ENCODE measurements at places on chromosomes 12 and 14.

- DNase-seq: no peak
- no peak within 1 kb of the TSS for H3K27ac ChIP-seq
- peaks cover 74% of the 10 kb centered on the region for H3K27me3 ChIP-seq
- H3K4me3 ChIP-seq: no peak within 1 kb of the TSS
- H3K4me1 ChIP-seq: peaks cover 2% of the 10 kb centered on the region
Observed at GRCh38 chr14:76375947-76376404, at the start of gene ESRRB. Gene ESRRB, plus strand, starts transcription at chr14:76376137. Its CDS starts 265 bp downstream, at chr14:76376402.

GRCh38 chr12:58922849-58923248 lies 2.5 kb upstream of the LRIG3 start:
- peaks cover 36% of the 10 kb centered on the region for H3K27me3 ChIP-seq
- no peak overlapping the region for H3K4me3 ChIP-seq
- H3K27ac ChIP-seq: no peak overlapping the region
- no peaks in the 10 kb centered on the region for H3K36me3 ChIP-seq

GRCh38 chr12:92861381-92861780 lies 67.7 kb downstream of the EEA1 start:
- H3K4me1 ChIP-seq: peaks cover 1% of the 10 kb centered on the region
- no peaks in the 10 kb centered on the region for H3K27me3 ChIP-seq
- no peak overlapping the region for H3K27ac ChIP-seq

- peaks cover 11% of the 10 kb centered on the region for H3K4me1 ChIP-seq
- no peak overlapping the region for H3K4me3 ChIP-seq
- H3K27ac ChIP-seq: no peak overlapping the region
- H3K36me3 ChIP-seq: peaks cover 28% of the 10 kb centered on the region
- no peak for DNase-seq
Observed at GRCh38 chr12:76422154-76422542, 73.9 kb upstream of the BBS10 start.

- H3K4me3 ChIP-seq: no peak overlapping the region
- no peak for DNase-seq
- peaks cover 22% of the 10 kb centered on the region for H3K4me1 ChIP-seq
- no peaks in the 10 kb centered on the region for H3K27me3 ChIP-seq
- no peaks in the 10 kb centered on the region for H3K36me3 ChIP-seq
Observed at GRCh38 chr14:90829677-90830076, 13.4 kb upstream of the TTC7B start.

DNA sequence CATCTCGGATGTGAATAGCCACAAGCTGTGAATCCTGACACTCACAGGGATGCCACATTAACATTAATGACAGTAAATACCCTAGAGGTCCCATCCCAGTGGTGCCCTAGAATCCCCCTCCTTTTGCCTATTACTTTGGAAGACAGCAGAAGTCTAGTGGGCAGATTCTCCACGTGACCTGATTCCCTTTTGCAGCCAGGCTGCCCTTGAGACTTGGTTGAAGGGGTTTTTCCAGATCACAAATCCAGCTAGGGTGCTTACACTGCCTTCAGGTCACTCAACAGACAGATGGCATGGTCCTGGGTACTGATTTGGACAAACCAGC lies 8.7 kb downstream of the HDAC7 start:
- H3K4me3 ChIP-seq: peak overlapping the region; percentile 88
- no peak for DNase-seq
- H3K4me1 ChIP-seq: peaks cover 89% of the 10 kb centered on the region
- H3K27me3 ChIP-seq: no peaks in the 10 kb centered on the region
- peaks cover 80% of the 10 kb centered on the region for H3K36me3 ChIP-seq

DNA sequence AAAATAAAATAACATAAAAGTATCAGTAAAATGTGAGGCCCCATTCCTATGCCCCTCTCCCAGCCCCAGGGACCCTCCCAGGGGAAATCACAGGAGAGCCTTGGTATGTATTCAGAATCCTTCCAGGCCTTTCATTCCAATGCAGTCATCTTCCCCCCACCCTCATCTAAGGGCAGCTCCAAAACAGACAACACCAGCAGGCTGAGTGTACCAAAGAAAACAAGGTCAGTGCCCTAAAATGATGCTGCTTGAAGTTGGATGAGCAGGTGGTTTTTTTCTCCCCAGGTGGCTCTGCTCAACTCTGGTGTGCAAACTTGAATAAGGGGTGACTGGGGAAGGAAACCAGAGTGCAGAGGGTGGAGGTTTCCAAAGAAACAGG lies 56.2 kb downstream of the TSPAN9 start:
- H3K27ac ChIP-seq: no peak overlapping the region
- DNase-seq: no peak
- H3K4me3 ChIP-seq: no peak overlapping the region
- H3K36me3 ChIP-seq: no peaks in the 10 kb centered on the region
- H3K27me3 ChIP-seq: peaks cover 37% of the 10 kb centered on the region
